ENCODE measurements at places on chromosomes 1 and 21.

GRCh38 chr21:25887166-25887565, 152.4 kb downstream of the GABPA start:
- DNase-seq: no peak

GRCh38 chr1:152959801-152960451, 10.5 kb upstream of the SPRR4 start:
- DNase-seq: no peak

- DNase-seq: no peak
Observed at GRCh38 chr1:94660994-94661393, 119.4 kb upstream of the F3 start.

DNA sequence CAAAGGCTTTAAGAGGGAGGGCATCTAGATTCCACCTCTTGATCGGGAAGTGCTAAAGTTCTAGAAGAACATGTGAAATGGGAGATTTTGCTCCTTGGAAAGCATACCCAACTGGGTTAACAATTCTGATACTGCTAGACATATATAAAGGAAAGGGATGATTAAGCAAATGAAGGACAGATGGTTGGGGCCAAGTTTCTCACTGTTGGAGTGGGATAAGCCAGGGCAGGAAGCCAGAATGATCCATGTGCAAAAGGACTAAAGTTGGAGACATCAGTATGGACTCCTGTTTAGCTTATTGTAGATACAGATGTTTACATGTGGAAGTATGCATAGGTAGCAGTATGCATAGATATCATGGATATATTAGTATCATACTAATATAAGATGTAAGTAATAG, 16.8 kb downstream of the PLA2G5 start:
- DNase-seq: no peak

- no peak for DNase-seq
Observed at GRCh38 chr1:218557731-218558130, 212.6 kb downstream of the TGFB2 start.

GRCh38 chr1:50139339-50140181, 30.8 kb downstream of the ELAVL4 start:
- DNase-seq: no peak

- no peak for DNase-seq
Observed at GRCh38 chr1:112058815-112059450, 69.5 kb upstream of the KCND3 start.

GRCh38 chr1:156823210-156823790, 6.7 kb upstream of the SH2D2A start:
- no peak for DNase-seq

- DNase-seq: no peak
Observed at GRCh38 chr1:185155600-185156287, 1.0 kb downstream of the TRMT1L start.

- peak; percentile 92 for DNase-seq
Observed at GRCh38 chr1:155978325-155978972, at the start of gene ARHGEF2. Gene ARHGEF2 (minus strand): TSS chr1:155978547. CDS start chr1:155978427, 120 bp downstream.

GRCh38 chr1:34754964-34755637, at the start of gene GJB5:
Gene GJB5 (plus strand): TSS chr1:34755047. CDS start chr1:34757331, 2,284 bp downstream.
- no peak for DNase-seq

DNA sequence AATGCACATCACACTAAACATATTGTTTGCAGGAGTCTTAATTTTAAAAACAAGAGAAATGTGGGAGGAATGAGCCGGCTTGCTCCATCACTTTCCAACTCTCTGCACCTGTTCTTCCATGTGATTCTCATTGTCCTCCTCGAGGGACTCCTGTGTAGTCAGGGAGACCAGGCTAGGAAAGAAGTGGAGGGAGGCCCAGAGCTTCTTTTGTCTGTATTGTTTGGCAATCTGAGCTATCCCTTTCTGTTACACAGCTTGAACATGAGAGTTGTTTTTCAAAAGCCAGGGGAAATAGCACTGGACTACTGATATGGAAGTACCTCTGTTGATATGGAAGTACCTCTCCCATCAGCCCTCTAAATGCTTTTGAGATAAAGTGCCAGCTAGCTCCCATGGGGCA, 18.8 kb upstream of the LRRC8D start:
- no peak for DNase-seq

DNA sequence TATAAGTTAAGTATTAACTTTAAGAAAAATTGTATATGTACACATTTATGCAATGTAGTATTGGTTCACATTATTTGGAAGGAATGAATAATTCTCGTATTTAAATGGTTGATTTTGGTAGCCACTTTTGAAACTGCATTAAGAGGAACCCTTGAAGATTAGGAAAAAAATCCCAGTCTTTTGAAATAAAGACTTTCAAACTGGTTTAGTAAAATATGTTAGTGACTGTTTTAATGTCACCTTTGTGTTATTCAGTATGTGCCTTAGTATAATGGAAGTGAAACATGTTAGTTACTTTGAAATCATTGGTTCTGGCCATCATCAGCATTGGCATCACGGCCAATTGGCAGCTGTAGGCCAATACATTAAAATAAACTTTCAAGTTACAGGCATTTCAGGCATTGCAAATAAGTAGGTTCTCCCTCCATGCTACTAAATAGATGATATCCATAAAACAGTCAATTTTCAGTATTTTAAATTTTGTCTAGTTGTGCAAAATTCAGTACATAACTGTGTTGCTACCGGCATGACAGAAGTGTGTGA, 4.4 kb downstream of the MIER1 start:
- no peak for DNase-seq

DNA sequence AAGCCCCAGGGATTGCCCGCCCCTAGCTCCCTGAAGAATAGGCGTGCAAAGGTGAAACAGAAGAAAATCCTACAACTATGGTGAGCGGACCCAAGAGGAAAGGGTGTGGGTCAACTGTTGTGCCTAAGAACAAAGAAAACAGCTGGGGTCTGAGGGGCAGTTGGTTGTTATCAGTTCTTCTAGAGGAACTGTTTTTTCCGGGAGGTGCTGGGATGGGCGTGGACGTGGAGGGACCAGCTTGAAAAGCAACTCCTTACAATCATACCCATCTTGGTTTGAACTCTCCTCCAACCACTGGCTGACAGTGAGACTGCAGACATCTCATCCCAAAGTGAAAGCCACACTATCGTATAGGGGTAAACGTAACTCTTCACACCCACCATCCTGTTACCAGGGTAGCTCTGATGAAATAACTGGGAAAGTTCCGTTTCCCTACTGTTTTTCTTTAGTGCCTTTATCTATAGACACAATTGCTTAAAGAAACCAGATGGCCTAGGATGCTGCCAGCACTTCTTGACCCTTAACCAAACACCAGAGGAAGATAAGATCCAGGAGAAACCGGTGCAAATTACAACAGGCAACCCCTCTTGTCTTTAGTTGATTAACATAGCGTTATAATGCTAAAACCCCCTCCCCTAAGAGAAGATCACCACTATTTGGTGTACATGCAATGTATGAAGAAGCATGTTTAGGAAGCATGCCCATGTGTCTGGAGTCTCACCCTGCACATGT, 25.6 kb upstream of the FAM89A start:
- DNase-seq: no peak

DNA sequence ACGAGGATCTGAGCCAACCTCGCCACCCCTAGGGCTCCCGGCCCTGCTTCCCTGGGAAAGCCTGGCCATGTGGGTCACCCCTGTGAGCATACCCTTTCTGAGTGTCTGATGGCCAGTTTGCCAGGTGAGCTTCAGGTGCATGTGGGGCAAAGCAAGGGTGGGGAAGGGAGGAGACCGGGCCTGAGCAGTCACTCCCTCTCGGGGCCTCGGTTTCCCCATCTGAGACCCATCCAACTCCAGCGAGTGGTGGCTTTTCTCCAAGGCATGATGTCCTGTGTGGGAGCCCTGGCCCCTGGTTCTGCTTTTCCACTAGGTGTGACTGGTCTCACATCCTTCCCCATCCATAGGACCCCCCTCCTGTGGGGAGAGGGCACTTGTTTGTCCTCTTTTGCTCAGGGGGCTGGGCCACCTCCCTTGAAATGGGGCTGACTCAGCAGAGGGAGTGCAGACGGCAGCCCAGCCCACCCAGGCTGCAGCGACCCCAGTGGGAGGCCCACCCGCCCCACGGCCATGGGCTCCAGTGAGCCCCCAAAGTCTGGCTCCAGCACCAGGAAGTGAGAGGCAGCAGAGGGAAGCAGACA, 1.7 kb upstream of the WNT9A start:
- peak; percentile 60 for DNase-seq

- DNase-seq: no peak
Observed at GRCh38 chr1:182122256-182122912, 60.9 kb upstream of the ZNF648 start.

- DNase-seq: no peak
Observed at GRCh38 chr1:8285103-8285502, 32.8 kb upstream of the SLC45A1 start.

- no peak for DNase-seq
Observed at GRCh38 chr1:242405947-242406346, 118.5 kb downstream of the PLD5 start.

DNA sequence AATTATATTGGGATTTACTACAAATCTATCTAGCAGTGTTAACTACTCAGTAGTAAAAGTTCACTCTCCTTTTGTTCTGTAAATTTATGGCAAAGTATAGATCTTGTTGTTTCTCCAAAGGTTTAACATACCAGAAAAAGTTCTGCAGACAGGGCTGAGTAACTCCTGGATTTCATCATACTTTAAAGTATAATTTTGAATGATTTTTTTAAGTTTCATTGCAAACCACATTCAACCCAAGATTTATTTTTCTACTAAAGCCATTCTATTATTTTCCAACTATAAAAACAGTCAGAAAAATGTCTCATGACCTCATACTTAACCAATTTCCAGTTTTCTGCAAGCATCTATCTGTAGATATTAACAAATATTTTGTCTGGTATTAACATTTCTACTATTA, 585.8 kb upstream of the ZRANB2 start:
- DNase-seq: no peak

GRCh38 chr1:203934027-203934426, 72.6 kb downstream of the SNRPE start:
- no peak for DNase-seq

DNA sequence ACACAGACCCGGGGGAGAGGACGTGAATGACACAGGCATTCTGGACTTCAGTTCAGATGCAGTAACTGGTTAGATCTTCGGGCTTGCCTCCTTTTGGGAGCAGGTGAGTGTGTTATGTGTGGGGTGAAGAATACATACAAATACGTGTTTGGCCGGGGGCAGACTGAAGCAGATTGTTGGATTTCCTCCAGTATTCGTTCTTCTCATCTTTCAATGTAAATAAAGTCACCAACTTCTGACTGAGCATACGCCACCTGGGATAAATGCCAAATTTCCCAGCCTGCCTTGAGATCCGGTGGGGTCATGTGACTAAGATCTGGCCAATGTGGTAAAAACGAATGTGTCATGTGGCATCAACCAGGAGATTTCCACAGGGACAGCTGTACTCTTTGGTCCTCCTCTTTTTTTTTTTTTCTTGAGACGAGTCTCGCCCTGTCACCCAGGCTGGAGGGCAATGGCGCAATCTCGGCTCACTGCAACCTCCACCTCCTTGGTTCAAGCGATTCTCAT, 189.8 kb downstream of the RGS7 start:
- DNase-seq: no peak

- no peak for DNase-seq
Observed at GRCh38 chr1:185969028-185969427, 234.8 kb downstream of the HMCN1 start.

DNA sequence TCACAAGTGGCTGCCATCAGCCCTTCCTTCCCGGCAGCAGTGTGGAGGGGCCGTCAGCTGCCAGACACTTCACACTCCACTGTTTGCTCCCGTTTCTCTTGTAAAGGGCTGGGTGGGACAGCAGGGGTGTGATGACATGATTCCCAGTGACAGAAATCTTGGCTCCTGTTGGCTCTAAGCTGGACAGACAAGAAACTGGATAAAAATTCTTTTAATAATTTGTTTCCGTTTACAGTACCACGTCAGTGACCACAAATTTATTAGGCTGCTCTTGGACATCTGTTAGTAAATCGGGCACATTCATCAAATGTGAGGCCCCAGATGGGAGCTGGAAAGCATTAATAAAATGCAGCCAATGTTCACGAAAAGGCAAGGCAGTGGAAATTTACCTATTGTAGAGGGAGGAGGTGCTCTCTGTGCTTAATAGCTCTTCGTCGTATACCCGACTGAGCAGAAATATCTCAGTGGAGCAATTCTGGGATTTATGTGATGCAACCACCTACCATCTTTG, 353.7 kb upstream of the GREM2 start:
- DNase-seq: no peak

DNA sequence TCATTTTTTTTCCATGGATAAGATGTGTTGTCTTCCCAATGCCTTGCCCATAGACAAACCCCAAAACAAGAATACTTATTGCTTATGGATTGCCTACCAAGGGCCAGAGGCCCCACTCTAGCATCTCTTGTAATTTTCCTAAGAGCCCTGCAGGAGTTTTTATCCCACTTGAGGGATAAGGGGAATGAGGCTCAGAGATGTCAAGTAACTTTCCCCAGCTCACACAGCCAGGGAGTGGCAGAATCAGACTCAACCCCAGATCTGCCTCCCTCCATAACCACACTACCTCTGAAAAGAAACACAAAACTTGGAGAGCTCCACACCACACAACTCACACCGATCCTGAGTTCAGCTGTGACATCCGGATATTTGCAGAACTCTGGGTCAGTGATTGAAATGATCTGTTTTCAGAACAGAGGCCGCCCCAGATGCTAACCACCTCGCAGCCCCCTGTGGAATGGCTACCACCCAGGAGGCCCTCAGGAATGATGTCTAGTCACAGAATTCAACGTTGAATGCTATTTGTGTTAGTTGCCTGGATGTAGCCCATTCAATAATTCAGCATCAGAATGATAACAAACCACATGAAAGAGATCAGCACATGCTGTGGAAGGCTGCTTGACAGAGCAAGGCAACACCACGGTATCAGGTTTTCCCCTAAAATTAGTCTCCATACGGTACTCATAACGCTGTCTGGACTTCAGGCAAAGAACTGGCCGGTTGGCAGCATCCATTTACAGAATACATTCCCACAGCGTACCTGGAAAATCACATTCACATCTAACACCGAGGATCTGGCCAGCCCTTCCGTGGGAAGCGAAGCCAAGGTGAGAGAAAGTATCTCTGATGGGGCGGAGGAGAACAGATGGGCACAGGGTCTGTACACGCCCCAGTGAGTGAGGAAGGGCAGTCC, 231.9 kb downstream of the TOMM20 start:
- no peak for DNase-seq
